Parietal lobe (tissue), 2 donors: ENCODE measurements at places on chromosomes 7 and 10. TPM values are rescaled to one million over a fixed set of nuclear protein-coding genes. Genes with fewer than 3 reads are reported as not detected.

CRYGN gene
- total RNA-seq = not detected

JAKMIP3 gene
- total RNA-seq = 7.8 TPM

LOXL4 gene
- 0.31 TPM for total RNA-seq

HYCC1 gene
- total RNA-seq = 115 TPM

TBXAS1 gene
- 1.9 TPM for total RNA-seq
